Activated CD4-positive, alpha-beta T cell treated with anti-CD3 and anti-CD28 coated beads, Interleukin-2, amount 50 U/mL, for 16 hours (primary cell): ENCODE measurements at places on chromosomes 4 and X.

DNA sequence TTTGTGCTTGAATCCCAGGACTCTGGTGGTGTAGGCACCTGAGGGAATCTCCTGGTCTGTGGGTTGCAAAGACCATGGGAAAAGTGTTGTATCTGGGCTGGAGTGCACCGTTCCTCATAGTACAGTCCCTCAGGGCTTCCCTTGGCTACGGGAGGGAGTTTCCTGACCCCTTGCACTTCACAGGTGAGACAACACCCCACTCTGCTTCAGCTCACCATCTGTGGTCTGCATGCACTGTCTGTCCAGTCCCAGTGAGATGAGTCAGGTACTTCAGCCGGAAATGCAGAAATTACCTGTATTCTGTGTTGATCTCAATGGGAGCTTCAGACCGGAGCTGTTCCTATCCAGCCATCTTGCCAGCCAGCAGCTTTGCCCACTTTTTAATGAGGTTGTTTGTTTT lies 353.0 kb upstream of the IRS4 start:
- no peak for DNase-seq

- no peak for DNase-seq
These were observed 1451.9 kb downstream of the PCDH7 start for GRCh38 chr4:32172086-32172485.

- DNase-seq, result no peak
These were observed 69.1 kb downstream of the SHISA3 start for GRCh38 chr4:42466273-42466844.

DNA sequence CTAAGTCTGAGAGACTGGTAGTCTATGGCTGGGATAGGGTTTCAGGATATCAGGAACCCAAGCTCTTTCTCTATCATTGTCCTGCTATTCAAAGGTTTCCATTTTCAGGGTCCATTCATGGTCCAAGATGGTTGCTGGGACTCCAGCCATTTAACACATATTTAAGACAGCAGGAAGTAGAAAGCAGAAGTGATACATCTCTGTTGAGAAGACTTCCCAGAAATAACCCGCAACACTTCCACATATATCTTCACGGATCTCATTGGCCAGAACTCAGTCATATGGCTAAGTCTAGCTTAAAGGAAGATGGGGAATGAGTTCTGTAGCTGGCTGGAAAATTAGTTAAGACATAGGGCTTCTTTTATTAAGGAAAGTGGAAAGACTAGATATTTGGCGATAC lies 23.8 kb downstream of the CTSO start:
- no peak for DNase-seq

GRCh38 chrX:12657881-12658280 lies 133.3 kb upstream of the PRPS2 start:
- peak; percentile 3 for DNase-seq

- peak; percentile 96 for DNase-seq
These were observed 27.2 kb downstream of the NOP14 start for GRCh38 chr4:2935762-2936743.

DNA sequence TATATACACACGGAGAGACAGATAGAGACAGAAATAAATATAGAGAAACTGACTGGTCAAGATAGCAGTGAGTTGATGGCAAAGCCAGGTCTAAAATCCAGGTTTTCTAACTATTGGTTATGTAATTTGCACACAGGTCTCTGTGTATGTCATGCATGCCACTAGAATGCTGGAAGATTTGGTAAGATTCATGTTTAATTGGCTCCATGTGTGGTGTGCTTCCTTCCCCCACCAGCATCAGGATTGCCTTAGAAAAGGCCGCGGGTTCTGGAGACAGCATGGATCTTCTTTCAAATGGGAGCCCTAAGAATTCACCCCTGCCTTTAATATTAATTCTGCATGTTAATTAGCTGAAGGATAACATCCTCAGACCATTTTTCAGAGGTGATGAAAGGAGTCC lies 31.3 kb downstream of the HAND2 start:
- DNase-seq, result no peak

GRCh38 chr4:27568952-27569319 lies 708.3 kb downstream of the STIM2 start:
- DNase-seq, result no peak

DNA sequence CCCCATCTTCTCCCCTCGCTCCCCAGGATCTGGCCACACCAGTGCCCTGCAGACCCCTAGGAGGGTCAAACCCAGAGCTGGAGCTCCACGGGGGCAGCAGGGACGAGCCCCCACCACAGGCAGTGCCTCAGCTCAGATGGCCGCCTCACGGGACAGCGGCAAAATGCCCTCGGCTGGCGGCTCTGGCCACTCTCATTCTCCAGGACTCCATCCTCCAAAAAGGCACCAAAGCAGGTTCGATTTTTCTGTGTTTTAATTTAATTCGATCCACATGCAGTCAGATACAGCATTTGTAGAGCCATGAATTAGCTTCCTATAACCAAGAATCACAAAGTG lies 8.3 kb downstream of the FAM53A start:
- no peak for DNase-seq

DNA sequence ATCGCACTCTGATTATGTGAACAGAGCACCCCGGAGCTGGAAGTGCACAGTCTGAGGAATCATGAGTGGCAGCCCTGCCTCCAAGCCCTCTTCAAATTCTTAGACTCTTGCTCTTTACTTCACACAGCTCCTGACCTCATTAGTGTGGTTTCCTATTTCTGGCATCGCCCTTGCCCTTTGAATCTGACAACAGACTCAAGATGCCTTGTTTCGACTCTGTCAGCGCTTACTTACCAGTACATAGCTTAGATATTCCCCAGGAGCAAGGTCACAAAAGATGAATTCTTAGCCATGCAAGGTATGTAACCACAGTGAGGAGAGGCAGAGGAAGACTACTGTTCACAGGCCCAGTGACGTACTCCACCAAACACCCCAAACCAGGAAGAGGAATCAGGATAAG lies 167.2 kb downstream of the KDR start:
- no peak for DNase-seq

DNA sequence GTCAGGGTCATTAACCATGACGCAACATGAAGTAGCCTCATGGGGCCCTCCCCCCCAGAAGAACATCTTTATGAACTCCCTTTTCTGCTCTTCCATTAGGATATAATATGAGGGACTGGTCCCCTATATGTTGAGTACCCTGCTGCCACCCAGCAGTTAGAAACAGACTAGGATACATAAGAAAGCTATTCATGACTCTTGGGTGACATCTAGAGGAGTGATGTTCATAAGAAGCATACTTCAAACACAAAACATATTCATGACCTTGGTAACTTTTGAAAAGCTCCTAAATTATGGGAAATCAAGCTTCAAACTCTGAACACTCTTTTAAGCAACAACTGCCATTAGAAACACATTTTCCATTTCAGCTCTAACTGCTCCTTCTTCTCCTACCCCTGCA lies 155.2 kb upstream of the SPIN4 start:
- no peak for DNase-seq

DNA sequence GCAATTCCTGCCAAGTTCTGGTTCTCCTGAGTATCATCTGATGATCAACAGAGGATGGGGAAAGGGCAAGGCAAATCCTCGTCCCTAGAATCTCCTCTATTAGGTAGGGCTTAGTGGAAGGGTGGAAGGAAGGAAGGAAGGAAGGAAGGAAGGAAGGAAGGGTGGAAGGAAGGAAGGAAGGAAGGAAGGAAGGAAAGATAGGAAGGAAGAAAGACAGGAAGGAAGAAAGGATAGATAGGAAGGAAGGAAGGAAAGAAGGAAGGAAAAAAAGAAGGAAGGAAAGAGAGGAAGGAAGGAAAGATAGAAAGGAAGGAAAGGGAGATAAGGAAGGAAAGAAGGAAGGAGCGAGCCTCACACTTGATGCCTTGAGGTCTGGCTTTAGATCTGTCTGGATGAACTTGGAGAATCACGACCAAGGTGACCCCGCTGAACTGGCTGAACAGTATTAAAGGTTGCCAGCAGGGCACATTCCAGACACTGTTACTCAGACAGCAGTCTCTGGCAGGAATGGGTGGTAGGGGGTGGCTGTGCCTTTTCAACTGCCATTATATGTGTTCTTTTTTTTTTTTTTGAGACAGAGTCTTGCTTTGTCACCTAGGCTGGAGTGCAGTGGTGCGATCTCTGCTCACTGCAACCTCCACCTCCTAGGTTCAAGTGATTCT lies 57.1 kb downstream of the MAP7D2 start:
- no peak for DNase-seq

DNA sequence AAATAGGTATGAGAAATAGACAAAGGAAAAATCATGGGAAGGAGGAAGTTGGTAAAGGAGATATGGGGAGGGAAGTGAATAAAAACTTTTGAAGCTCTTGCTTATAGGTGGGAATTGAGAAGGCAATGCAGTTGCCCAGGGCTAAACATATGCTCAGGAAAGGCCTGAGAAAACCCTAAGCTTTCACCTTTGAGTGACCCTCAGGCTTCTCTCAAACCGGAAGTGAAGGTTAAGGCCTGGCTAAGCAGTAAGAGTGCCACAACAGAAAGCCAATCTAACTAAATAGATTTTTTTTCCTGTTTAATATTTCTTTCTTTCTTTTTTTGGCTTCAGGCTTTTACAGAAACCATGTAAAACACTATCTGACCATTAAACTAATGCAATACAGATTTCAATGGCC lies 69.5 kb upstream of the GABRA3 start:
- DNase-seq, result no peak

DNA sequence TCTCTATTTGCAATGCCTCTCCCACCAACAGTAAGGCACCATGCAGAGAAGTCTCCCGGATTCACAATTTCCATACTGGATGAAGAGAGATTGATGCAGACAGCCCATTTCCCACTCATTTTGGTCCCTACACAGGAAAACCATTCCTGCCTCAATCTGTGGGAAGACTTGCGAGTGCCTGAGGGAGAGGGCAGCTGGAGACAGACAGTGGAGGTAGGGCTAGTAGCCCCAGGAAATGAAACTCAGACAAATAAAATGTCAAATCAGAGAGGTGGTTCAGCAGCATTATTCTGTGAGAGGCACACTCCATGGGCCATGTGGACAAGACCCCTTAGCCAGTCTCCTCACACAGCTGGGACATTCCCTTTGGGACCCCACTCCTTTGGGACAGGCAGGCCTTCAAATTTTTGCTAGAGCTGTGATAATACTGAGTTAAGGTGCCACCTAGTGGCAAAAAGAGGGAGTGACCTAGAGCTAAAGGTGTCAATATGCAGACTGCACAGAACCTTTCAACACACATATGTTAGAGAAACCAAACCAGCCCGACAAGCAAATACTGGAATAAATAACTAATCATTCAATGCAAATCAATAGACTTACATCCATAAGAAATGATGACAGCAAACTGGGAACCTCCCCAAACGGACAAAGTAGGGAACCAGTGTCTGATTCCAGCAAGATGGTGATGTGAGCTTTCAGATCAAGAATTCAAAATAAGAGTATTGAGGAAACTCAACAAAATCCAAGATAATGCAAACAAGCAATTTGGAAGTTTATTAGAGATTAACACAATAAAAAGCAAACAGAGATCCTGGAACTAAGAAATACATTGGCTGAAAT lies 1865.3 kb upstream of the AGA start:
- peak; percentile 44 for DNase-seq

GRCh38 chrX:45191383-45191782 lies 9.3 kb downstream of the DIPK2B start:
- DNase-seq, result peak; percentile 6

- no peak for DNase-seq
These were observed 32.1 kb downstream of the CDX4 start for GRCh38 chrX:73478961-73479360.

GRCh38 chr4:185625503-185625902 lies 90.2 kb upstream of the PDLIM3 start:
- no peak for DNase-seq

DNA sequence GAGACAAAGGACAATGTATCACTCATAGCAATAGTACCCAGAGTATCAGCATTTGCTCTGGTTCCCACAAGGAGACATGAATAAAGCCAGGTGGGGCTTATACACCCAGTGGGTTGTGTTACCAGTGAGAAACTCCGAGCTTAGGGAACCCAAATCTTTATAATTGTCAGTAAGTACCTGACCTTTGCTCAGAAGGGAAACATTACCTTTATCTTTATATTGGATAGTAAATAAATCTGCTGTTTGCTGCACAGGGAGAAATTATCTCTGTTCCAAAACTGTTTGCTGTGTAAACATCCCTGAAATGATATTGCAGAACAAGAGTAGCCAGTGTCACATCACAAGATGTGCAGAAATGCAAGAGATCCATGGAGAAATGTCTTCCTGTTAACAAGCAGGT lies 12.1 kb upstream of the SLAIN2 start:
- DNase-seq, result no peak

GRCh38 chr4:2434420-2434819 lies 15.7 kb downstream of the CFAP99 start:
- no peak for DNase-seq

DNA sequence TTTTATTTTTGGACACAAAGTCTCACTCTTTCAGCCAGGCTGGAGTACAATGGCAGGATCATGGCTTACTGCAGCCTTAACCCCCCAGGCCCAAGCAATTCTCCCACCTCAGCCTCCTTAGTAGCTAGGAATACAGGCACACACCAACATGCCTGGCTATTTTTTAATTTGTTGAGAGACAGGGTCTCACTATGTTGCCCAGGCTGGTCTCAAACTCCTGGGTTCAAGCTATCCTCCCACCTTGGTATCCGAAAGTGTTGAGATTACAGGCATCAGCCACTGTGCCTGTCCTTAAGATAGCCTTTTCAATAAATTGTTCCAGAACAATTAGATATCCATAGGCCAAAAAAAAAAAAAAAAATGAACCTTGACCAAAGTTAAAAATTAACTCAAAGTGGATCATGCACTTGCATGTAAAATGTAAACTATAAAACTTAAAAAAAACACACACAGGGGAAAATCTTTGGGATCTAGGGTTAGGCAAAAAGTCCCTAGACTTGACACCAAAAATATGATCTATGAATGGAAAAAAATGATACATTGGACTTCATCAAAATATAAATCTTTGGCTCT lies 28.6 kb upstream of the NFKB1 start:
- no peak for DNase-seq

DNA sequence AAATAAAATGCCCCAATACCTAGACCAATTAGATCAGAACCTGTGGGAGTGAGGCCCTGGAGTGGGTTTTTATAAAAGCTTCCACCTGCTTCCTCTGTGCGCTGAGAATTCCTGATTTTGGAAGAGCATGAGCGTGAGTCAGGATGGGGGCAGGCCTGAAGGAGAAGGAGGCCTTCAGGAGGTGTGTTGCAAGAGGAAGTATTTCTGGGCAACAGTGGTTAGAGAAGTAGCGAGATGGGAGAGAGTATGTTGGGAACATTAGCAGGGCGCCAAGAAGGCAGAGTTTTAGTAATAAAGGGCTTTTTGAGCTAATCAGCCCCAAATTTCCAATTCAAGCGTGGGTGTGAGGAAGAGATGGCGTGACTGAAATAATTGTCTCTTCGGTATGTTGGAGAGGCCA lies 349.8 kb downstream of the UNC5C start:
- no peak for DNase-seq

- no peak for DNase-seq
These were observed 323.2 kb downstream of the IL1RAPL1 start for GRCh38 chrX:28910487-28910886.
